Cortex of kidney (tissue), 1 donor: ENCODE measurements at places on chromosomes 5 and 9.

GRCh38 chr9:4739587-4740387, 1.2 kb downstream of the AK3 start:
- no peak for DNase-seq

DNA sequence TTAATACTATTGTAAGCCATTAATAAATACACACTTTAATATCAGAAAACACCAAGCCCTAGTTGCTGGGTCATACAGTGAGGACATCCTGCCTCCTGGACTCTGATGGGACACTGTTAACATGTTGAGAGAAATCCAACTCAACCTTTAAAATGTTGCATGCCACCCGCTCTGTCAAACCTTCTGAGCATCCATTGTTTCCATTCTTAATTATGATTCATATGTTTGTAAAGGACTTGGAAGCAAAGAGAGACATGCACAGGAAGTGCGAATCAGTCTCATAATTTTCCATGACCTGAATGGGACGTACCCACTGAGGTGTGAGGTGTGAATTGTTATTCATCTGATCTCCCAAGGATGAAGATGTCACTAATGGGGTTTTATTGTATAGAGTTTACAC, 186.4 kb downstream of the CAAP1 start:
- DNase-seq = no peak

GRCh38 chr9:75455444-75455921, 367.2 kb downstream of the OSTF1 start:
- no peak for DNase-seq

DNA sequence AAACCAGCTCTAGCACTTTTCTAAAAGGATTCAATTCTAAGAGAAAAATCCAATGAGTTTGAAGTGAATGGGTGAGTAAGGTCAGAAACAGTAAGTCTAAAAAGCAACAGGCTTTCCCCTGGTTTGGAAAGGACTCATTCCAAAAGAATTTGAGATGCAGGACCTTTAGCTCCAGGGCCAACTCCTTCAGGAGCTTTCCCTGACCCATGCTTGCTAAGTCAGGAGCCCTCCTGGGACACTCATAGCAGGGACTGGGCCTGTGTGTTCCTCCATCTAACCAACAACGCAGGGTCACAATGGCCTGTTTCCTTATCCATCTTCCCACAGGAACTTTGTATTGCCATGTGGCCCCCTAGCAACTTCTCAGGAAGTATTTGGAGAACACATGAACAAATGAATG, 198.8 kb downstream of the FRMD3 start:
- no peak for DNase-seq

DNA sequence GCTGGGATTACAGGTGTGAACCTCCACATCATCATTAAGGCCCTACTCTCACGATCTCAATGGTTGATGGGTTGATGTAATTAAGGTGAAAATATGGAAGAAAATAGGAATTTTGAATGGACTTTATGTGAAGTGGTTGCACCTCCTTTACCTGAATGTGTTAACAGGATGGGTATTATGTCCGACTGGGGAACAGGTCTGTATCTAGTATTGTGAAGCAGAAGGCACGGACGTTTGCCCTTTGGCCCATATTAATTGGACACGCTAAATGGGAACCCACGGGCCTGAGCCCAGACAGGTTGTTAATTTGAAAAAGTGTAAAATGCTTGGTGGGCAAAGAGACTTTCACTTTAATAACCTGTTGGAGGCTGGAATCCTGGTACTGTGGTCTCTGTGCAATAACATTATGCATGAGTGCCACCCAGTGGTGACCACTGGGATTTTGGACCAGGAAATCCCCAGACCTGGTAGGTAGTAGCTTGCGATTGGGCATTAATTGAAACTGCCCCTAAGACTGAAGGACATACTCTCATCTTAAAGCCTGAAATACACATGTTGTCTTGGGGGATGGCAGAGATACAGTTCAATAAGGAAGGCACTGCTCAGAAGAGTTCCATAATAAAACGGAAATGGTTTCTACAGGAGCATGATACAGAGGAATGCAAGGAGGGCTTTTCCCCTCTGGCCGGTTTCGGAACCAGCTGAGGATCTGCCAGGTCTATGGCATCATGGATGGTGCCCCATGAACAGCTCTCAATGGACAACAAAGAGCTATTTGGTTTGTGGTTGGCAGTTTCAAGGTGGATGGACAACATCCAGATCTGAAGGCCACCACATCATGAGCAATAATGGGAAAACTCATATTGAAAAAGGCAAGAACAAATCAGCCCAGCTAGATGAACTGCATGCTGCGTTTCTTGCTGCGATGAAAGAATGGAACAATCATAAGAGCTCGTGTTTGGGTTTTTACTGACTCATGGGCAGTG, 26.2 kb upstream of the BICD2 start:
- no peak for DNase-seq

- no peak for DNase-seq
Measured at GRCh38 chr5:82563745-82564144, 285.6 kb upstream of the RPS23 start.

DNA sequence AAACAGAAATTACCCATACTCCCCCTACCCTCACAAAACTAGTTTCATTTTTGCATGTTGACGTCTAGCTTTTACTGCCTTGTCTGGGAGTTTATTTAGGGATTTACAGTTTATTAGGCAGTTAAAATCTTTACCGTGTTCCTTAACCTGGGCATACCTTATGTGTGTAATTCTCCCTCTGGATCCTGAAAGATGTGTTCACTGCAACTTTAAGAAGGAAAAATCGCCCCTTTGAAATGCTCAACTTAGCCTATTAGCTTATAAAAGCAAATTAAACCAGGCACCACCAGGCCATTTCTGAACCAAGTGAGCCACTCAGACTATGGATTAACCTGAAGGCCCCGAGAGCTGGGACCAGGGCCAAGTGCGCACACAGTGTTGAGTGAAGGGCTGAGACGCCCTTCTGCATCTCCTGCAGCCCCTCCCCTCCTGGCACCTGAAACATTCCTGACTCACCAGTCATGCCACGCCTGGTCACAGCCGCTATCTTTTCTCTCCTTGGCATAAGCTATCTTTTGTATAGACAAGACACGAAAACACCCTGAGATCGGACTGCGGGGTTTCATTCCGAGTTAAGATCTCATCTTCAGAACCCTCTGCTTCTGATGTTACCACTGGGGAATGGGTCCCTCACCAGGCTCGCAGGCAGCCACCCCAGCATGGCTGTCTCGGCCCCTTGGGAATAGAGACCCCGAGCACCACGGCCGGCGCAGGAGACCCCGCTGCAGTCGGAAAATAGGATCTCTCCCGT, 111.9 kb downstream of the ROR2 start:
- no peak for DNase-seq

DNA sequence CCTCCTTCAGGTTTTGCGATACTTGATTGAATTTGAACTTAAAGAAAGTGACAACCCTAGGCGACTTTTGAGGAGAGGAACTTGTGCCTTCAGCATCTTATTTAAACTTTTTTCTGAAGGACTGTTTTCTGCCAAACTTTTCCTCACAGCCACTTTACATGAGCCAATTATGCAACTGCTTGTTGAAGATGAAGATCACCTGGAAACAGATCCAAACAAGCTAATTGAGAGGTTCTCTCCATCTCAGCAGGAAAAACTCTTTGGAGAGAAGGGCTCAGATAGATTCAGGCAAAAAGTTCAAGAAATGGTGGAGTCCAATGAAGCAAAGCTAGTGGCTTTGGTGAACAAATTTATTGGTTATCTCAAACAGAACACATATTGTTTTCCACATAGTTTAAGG, 40.6 kb downstream of the GAPVD1 start:
- no peak for DNase-seq
